ENCODE measurements at places on chromosomes 5 and 9.

- no peak for DNase-seq
Observed at GRCh38 chr5:179375831-179376365, 30.6 kb upstream of the ADAMTS2 start.

DNA sequence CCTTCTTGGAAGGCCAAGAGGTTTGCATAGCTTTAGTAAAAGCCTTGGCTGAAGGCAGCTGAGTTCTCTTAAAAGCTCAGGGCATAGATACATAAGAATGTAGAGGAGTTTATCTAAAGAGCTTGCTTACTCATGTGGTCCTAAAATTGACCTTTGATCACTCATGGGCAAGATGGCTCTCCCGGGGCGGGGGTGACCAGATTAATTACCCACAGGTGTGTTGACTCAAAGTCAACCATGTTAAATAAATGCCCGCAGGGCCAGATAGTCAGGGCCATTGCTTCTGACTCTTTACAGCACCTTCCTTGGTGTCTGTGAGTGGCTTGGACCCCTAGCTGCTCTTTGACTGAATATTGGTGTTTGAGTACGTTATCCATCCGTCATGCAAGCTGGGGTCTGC, 33.1 kb upstream of the GHR start:
- DNase-seq, result no peak

- no peak for DNase-seq
Observed at GRCh38 chr5:159324102-159324755, 6.1 kb downstream of the IL12B start.

DNA sequence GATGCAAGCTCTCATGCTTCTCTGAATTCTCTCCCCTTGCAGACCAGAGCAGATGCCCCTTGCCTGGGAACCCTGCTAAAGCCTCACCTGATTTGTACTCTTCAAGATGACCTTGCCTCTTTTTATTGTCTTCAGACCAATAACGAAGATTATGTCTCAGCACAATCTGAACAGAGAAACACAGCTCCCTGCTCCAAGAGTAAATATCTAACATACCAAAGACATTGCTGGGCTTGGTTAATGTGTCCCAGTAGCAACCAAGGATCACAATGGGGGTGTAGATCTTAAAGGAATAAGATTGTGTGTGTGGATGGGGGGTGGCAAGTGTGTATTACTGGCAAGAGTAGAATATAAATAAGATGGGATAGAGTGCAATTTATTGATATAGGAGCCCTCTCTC, 67.6 kb upstream of the LHFPL2 start:
- no peak for DNase-seq
